ENCODE measurements at places on chromosomes 3 and 15. TPM values are rescaled to one million over a fixed set of nuclear protein-coding genes. Genes with fewer than 3 reads are reported as not detected.

DNA sequence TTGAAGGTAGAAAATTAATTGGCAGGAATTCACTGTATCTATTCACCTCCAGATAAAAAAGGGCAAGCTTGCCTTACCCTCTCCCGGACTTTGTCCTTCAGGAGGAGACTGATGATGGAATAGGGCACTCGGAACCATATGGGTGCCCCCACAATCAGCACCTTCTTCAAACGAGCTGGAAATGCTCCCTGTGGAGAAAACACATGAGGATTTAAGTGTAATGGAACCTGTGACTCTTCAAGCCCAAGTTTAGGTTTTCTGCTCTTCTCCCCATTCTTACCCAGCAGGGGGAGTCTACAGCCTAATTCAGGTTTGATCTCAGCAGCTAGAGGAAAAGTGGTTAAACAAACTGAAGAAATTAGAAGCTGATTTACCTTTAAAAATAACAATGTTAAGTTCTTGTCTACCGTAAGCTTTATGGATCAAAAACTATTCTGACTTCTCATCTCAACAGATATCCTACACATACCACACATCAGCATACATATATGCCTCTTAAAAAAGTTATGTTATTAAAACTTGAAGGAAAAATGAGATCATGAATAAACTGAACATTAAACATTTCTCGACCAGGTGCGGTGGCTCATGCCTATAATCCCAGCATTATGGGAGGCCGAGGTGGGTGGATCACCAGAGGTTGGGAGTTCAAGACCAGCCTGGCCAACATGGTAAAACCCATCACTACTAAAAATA, 57.5 kb upstream of the SIN3A start:
- no peaks in the 10 kb centered on the region for H3K27me3 ChIP-seq
- H3K4me1 ChIP-seq: no peaks in the 10 kb centered on the region
- H3K36me3 ChIP-seq: peaks cover 12% of the 10 kb centered on the region
- H3K4me3 ChIP-seq: no peak overlapping the region
- no peak overlapping the region for H3K27ac ChIP-seq

GRCh38 chr15:51156957-51157356, 62.3 kb upstream of the TNFAIP8L3 start:
- H3K27ac ChIP-seq: no peak overlapping the region
- no peak for DNase-seq
- no peak overlapping the region for H3K4me3 ChIP-seq
- H3K4me1 ChIP-seq: no peaks in the 10 kb centered on the region
- H3K36me3 ChIP-seq: no peaks in the 10 kb centered on the region

GOLIM4 gene
- 12.3 TPM for polyA plus RNA-seq

CPNE4 gene
- polyA plus RNA-seq: not detected

ZDHHC23 gene
- polyA plus RNA-seq: 8.0 TPM

ARPIN gene
- 19.3 TPM for polyA plus RNA-seq

BCHE gene
- 2.4 TPM for polyA plus RNA-seq

Measured in sigmoid colon (tissue), 7 donors.